Thoracic aorta (tissue), 2 donors: ENCODE measurements at places on chromosomes 11 and 22. TPM values are rescaled to one million over a fixed set of nuclear protein-coding genes. Genes with fewer than 3 reads are reported as not detected.

DNA sequence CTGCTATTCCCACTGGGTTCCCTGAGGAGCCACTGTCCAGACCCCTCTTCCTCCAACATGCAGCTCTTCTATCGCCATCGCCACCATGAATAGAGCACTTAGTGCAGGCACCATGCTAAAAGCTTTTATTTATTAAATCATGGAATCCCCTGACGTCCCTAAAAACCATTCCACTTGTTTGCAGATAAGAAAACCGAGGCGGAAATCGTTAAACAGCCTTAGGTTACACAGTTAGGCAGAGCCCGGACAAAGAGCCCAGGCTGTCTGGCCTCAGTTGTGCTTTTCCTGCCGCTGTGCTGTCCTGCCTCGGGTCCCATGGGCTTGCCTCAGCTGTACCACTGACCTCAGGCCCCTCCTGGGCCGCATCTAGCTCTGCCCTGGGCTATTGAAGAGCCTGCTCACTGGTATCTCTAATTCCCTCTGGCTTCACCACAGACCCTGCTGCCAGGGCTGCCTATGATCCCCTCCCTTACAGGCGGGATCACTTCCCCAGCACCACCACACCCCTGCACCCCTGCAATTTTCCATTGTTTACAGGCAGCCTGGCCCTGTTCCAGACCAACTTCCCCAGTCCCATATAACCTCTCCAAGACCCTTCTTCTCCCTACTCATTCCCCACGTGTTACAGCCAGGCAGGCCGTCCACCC is 13.0 kb upstream of the TUB start:
- H3K27ac ChIP-seq: no peak overlapping the region
- no peak overlapping the region for H3K4me3 ChIP-seq
- no peaks in the 10 kb centered on the region for H3K27me3 ChIP-seq
- H3K4me1 ChIP-seq: peaks cover 4% of the 10 kb centered on the region

GRCh38 chr11:65184146-65184545 is 2.4 kb downstream of the CAPN1 start:
- peaks cover 40% of the 10 kb centered on the region for H3K36me3 ChIP-seq
- H3K4me1 ChIP-seq: peaks cover 26% of the 10 kb centered on the region
- no peak overlapping the region for H3K27ac ChIP-seq
- DNase-seq: no peak

The DGCR8 gene
- 47.3 TPM for total RNA-seq

DNA sequence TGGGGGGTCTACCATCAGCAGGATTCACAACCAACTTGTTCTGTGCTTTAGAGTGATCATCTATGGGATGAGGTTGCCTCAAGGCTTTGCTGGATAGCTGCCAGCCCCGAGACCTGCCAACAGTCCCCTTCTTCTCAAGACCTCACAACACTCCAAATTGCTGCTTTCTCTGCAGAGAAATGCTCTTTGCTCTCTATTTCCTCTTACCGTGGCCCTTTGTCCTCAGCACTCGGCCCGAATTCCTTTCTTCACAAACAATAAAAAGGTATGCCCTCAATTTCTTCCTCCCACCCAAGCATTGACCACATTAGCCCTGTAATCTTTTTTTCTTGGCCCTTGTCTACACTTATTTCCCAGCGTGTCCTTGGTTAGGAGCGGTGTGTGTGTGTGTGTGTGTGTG is 147.4 kb upstream of the SNX19 start:
- no peak overlapping the region for H3K4me3 ChIP-seq
- H3K4me1 ChIP-seq: no peaks in the 10 kb centered on the region
- H3K27ac ChIP-seq: no peak overlapping the region
- H3K27me3 ChIP-seq: no peaks in the 10 kb centered on the region

GRCh38 chr11:69486773-69487291 is 5.4 kb downstream of the LINC01488 start:
- no peaks in the 10 kb centered on the region for H3K36me3 ChIP-seq
- no peak for DNase-seq
- H3K4me1 ChIP-seq: peaks cover 19% of the 10 kb centered on the region
- H3K27me3 ChIP-seq: no peaks in the 10 kb centered on the region
- H3K27ac ChIP-seq: peak overlapping the region; percentile 38

DNA sequence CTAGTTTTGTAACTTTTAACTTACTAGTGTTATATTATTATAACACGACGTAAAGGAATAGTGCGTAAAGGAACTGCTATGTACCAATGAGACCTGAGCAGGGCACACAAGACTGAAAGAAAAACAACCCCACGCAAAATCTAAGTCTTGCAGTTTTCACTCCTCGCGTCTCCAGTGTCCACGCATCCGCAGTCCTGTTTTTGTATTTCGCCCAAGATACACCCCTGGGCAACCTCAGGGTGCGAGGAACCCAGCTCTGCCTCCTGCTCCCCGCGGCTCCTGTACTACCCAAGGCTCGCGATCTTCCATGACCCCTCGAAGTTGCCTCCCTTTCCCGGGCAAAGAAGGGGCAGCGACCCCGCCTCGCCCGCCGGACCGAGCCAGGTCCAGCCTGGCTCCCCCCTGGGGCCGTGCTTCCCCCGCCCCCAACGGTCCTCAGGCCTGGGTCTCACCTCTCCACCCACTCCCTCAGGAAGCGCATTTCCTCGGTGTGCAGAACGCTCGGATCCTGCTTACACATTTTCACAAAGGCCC is 393 bp downstream of the ST13 start:
- H3K4me1 ChIP-seq: peaks cover 61% of the 10 kb centered on the region
- H3K27me3 ChIP-seq: no peaks in the 10 kb centered on the region
- no peaks in the 10 kb centered on the region for H3K36me3 ChIP-seq
- no peak for DNase-seq

GRCh38 chr11:126511475-126512115 is 156.1 kb downstream of the ST3GAL4 start:
- no peaks in the 10 kb centered on the region for H3K36me3 ChIP-seq
- H3K27ac ChIP-seq: no peak overlapping the region
- no peak for DNase-seq
- H3K27me3 ChIP-seq: no peaks in the 10 kb centered on the region
- H3K4me1 ChIP-seq: no peaks in the 10 kb centered on the region
